Stimulated activated CD4-positive, alpha-beta T cell treated with anti-CD3 and anti-CD28 coated beads, Interleukin-1b, Interleukin-23, amount 100 ng/mL, for 1 hour (primary cell): ENCODE measurements at places on chromosomes 5 and 9.

DNA sequence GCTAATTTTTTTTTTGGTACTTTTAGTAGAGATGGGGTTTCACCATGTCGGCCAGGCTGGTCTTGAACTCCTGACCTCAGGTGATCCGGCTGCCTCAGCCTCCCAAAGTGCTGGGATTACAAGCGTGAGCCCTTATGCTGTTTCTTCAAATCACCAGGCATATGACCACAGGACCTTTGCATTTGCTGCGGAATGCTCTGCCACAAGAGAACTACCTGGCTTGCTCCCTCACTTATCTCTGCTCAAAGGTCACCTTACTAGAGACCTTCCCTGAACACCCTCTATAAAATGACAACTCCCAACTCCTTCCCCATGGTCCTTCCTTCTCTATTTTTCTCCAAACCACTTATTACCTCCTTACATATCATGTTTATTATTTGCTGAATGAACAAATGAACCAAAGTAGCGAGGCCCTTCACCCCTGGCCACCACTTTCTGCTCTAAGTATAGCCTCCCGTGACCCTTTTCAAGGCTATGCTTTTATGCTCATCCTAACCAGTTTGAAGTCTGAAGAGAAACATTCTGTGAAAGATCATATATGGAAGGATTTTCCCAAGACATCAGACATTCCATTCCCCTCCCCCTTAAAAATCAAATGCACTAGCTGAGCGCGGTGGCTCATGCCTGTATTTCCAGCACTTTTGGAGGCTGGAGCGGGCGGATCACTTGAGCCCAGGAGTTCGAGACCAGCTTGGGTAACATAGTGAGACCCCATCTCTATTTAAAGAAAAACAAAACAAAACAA is 1.3 kb downstream of the ZER1 start:
- no peak for DNase-seq

DNA sequence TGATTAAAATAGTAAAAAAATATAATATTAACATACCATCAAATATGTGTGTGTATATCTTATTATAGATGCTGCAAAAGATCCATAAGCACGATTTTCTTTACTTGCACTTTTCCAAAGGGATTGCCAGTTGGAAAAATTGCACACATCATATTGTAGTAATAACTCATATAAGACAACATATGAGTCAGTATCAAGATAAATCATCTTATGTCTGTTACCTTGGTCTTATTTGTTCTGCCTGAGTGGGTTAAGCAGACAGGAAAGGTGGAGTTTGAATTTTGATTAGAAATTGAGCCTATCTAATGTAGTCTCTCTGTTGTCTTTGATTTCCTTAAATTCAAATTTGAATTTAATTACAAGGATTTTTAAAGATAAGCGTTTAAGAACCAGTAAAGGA is 24.6 kb downstream of the LYSMD3 start:
- no peak for DNase-seq

- no peak for DNase-seq
Measured at GRCh38 chr5:33339413-33339812, 101.4 kb upstream of the TARS1 start.

- no peak for DNase-seq
Measured at GRCh38 chr5:133952729-133953567, 15.5 kb downstream of the C5orf15 start.

GRCh38 chr9:90539286-90539685 is 103.3 kb downstream of the DIRAS2 start:
- DNase-seq: no peak

DNA sequence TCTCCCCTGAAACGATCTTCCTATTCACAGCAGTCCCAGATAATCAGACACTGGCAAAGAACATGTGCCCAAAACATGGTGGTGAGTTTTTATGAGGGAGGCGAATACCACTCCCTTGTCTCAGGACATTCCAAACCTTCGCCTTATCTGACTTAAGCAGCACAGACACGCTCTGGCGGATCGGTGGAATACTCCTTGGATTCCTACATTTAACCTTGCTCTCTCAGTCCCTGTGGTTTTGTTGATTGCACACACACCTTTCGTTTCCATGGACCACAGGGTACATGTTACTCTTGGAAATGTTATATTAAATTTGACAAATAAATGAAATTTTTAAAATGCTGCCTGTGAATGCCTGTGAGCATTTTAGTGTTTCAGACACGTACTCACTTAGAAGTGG is 87.8 kb upstream of the CPEB4 start:
- DNase-seq: no peak
